Fibroblast of lung (primary cell): ENCODE measurements at places on chromosomes 2 and 18. TPM values are rescaled to one million over a fixed set of nuclear protein-coding genes. Genes with fewer than 3 reads are reported as not detected.

- no peak for DNase-seq
Measured at GRCh38 chr18:24778810-24779418, 318.5 kb downstream of the HRH4 start.

- DNase-seq = peak; percentile 43
Measured at GRCh38 chr2:187499941-187500532, 52.0 kb upstream of the CALCRL start.

GRCh38 chr2:205835251-205835791 lies 153.0 kb downstream of the NRP2 start:
- peak; percentile 70 for DNase-seq

DNA sequence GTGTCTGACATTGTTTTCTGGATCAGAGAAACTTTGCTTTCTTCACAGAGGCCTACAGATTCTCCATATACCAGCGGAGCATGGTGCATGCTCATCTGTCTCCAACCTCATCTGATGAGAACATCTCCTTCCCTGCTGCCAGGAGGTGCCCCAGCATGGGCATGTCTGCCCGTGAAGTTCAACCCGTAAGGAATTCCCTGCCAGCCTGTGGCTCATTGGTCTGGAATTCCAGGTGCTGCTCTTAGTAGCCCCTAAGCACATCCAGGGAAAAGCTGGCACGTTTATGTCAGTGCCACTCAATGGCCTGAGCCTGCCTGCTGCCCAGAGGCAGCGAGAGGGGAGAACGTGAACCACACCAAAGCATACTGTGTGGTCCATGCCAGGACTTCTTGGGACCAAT lies 1.7 kb upstream of the SP100 start:
- DNase-seq = no peak

DNA sequence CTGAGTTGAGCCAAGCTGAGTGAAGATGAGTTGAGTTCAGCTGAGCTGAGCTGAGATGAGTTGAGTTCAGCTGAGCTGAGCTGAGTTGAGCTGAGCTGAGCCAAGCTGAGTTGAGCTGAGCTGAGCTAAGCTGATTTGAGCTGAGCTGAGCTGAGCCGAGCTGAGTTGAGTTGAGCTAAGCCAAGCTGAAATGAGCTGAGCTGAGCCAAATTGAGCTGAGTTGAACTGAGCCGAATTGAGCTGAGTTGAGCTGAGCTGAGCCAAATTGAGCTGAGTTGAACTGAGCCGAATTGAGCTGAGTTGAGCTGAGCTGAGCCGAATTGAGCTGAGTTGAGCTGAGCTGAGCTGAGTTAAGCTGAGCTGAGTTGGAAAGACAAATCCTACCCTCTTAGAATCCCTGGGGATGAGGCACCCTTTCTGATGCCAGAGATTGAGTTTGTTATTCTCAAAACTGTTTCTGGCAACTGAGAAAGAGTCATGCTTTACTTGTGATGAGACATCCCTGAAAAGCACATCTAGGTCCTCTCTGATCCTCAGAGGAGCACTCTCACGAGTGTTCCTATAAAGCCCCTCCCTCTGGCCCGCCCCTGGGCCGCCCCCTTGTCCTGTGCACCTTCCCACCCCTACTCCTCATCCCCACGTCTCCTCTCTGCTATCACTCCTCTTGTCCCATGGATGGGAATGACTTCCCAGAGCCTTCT lies 116.5 kb downstream of the MCFD2 start:
- no peak for DNase-seq

GRCh38 chr18:23664674-23665073 lies 2.0 kb upstream of the ANKRD29 start:
- DNase-seq = no peak

DNA sequence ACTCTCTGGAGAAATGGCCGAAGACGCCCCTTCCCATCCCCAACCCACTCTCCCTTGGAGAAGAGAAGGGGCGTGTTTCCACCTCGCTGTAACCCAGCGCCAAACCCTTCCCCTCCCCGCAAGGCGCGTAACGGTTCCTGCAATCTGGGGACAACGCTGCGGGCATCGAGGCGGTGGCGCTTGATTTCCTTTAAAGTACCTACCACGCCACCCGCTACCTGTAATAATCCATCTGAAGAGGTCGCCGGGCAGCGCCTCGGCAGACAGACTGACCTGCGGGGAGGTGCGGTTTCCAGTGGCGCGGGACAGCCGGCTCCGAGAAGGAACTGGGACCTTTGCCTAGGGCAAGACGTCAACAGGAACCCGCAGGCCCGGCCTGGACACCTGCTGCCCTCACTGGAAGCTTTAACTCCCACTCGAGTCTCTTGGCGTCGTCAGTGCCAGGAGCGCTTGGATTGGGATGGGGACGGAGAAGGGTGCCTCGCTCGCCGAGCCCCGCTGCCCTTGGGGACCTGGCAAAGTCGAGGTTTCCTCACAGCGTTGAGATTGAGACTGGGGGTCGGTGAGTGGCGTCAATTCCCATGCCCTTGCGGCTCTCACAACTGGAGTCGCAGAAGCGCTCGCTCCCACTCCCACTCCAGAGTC lies at the start of gene CYP1B1:
TSS of gene CYP1B1 (minus strand) at position 645 of the 645 bp plus-strand sequence. CDS start 763 bp downstream, outside the sequence.
- no peak for DNase-seq

GRCh38 chr18:26271917-26272549 lies 45.8 kb downstream of the TAF4B start:
- no peak for DNase-seq

GRCh38 chr2:127559454-127559853 lies 24.0 kb downstream of the MYO7B start:
- DNase-seq = no peak

- DNase-seq = no peak
Measured at GRCh38 chr2:146665800-146666199, 1179.0 kb upstream of the ACVR2A start.

GRCh38 chr18:73787316-73787715 lies 360.3 kb downstream of the FBXO15 start:
- DNase-seq = no peak

GRCh38 chr18:23857756-23858155 lies 156.8 kb upstream of the TTC39C start:
- DNase-seq = no peak

GRCh38 chr18:6118080-6118479 lies 222.8 kb upstream of the TMEM200C start:
- no peak for DNase-seq

GRCh38 chr18:42412896-42413295 lies 457.9 kb downstream of the PIK3C3 start:
- peak; percentile 72 for DNase-seq

Gene HOXD11
- total RNA-seq = not detected in 2 replicates

Gene FBXO48
- 0.26 and 0.33 TPM in 2 replicates for total RNA-seq

Gene ALPI
- total RNA-seq = not detected in 2 replicates
